ENCODE measurements at places on chromosomes 1 and 21. TPM values are rescaled to one million over a fixed set of nuclear protein-coding genes. Genes with fewer than 3 reads are reported as not detected.

DNA sequence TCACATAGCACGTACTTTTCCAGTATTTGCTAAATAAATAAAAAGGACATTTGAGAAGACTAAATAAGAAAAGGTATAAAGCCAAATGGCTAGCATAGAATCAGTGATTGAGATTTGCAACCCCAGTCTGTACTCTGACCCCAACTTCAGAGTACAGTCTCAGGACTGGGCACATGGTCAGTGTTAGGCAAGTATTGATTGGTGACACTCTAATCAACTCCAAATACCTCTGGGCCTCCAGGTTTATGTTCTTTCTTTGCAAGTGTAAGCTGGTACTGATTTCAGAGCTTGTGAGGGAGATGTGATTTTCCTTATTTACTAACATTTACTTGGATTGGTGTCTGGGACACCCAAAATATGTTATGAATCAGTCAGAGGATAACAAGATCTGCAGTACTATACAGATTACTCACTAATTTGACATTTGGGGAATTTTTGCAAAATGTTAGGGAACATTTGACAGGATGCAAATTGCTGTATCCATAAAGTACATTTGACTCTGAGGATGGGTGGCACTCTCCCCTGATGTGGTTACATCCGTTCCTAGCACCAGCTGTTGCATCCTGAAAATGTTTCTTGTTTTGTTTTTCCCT is 34.2 kb downstream of the LMO4 start:
- DNase-seq, result no peak

DNA sequence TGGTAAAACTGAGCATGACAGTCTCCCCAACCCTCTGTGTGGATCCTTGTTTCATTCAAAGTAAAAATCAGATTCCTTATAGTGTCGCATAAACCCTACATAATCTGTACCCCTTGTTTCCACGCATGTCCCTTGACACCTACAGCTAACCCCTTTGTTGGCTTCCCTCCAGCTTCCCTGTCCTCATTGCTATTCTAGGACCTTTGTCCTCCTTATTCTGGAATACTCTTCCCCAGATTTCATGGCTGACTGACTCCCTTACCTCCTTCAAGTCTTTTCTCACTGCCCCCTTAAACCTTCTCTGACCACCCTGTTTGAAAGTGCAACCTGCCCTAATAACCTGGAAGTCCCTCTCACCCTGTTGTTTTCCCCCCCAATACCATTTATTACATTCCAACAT is 4.0 kb downstream of the RNF11 start:
- DNase-seq, result no peak

FAM151A gene
- total RNA-seq, result not detected

- DNase-seq, result no peak
Measured at GRCh38 chr1:84632137-84632536, 57.9 kb upstream of the CTBS start.

MEGF6 gene
- total RNA-seq, result 5.1 TPM

GRCh38 chr1:154448331-154448811 is 43.2 kb downstream of the IL6R start:
- no peak for DNase-seq

DNA sequence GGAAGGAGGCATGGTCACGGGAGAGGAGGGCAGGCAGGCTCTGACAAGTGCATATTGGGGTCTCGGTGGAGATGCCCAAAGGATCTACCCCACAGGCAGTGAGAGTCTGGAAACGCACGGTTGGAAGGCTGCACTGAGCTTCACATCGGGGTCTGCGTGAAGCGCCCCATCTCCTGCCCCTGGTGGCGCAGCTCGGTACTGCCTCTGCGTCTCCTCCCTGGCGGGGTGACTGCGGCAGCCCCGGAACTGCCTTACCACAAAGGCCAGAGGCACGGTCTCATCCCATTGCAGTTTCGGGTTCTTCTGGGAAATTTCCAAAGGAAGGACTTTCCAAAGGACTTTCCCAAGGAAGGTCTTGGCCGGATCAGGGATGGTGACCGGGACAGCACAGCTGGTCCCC is 69.2 kb upstream of the AJAP1 start:
- peak; percentile 7 for DNase-seq

DNA sequence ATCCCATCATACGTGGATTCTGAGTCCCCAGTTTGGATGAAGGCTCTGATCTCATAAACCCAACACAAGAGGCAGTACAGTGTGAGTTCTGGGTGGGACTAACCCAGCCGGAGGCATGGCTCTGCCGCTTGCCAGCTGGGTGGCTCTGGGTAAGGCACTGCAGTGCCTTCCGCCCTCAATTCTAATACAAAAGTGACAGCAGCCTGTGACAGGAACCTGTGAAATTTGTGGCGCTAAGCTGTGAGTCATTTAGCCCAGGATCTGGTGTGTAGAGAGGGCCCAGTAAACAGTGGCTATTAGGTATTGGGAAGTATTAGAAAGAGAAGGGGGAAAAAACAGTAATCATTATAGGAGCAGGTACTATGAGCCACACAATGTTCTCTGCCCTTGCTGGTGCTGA is 23.3 kb downstream of the HSPG2 start:
- no peak for DNase-seq

DNA sequence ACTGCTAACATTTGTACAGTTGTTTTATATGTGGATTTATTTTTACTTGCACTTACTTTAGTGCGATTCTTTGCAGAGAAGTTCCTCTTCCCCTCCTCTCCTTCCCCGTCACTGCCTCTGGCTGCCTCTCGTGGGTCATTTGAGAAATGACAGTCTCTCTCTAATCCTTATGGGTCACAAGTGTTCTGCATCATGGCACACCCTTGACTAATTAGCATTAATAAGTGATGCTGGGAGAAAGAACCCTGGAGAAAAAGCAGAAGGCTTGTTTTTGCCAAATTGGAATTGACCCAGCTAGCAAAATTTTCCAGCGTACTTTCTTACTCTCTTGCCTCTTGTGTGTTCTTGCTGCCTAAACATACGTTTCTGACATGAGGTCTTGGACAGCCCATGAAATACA is 301.2 kb downstream of the DUSP10 start:
- peak; percentile 54 for DNase-seq

- no peak for DNase-seq
Measured at GRCh38 chr1:83932281-83932680, 66.7 kb downstream of the TTLL7 start.

GRCh38 chr1:181858135-181858534 is 203.4 kb downstream of the ZNF648 start:
- no peak for DNase-seq

DNA sequence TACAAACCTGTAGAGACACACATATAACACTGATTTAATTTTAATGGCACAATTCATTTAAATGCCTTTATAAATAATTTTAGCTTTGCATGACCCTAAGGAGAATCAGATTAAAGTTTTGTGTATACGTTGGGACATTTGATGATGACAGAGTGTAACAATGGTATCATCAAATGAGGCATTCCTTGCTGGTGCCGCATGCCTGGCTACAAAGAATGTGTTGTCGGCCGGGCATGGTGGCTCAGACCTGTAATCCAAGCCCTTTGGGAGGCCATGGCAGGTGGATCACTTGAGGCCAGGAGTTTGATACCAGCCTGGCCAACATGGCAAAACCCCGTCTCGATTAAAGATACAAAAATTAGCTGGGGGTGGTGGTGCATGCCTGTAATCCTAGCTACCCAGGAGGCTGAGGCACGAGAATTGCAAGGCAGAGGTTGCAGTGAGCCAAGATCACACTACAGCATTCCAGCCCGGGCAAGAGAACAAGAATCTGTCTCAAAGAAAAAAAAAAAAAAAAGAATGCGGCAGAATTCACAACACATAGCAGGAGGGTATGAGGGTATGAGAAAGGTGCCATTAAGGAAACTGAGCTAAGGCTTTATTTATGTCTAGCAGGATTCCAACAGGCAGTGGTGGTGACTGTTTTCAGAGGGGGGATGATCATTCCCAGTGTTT is 58.9 kb downstream of the PTPN14 start:
- no peak for DNase-seq

GRCh38 chr1:218642033-218642948 is 297.2 kb downstream of the TGFB2 start:
- DNase-seq, result no peak

ACTL8 gene
- 0.46 TPM for total RNA-seq

- no peak for DNase-seq
Measured at GRCh38 chr1:110161849-110162248, 11.6 kb downstream of the SLC6A17 start.

GRCh38 chr1:6686294-6686693 is 15.3 kb downstream of the DNAJC11 start:
- DNase-seq, result no peak

- DNase-seq, result no peak
Measured at GRCh38 chr1:56872597-56872996, 18.0 kb downstream of the C8A start.

DNA sequence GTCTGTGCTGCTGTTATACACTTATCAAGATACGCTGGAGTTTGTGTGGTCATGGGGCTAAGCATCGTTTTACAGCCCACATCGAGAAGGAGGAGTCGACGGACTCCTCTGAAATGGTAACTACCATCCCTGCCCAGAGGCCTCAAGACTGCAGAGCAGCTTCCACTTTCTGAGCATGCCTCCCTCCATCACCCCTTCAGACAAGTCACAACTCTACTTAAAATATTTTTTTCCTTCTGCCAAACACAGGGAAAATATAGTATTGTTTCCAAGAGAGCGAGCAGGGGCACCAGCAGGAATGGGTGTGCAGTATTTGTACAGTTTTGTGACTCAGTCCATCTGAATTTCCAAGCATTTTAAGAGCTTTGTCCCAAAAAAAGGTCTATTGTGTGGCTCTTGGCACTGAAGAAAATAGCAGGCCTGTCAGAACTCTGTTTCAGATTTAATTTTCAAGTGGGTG is 14.1 kb downstream of the EVA1C start:
- DNase-seq, result peak; percentile 23

LAD1 gene
- 0.06 TPM for total RNA-seq

- no peak for DNase-seq
Measured at GRCh38 chr1:43156026-43156425, 16.1 kb downstream of the EBNA1BP2 start.

GRCh38 chr21:44537930-44538911 is 1.8 kb downstream of the KRTAP10-1 start:
- peak; percentile 1 for DNase-seq

PSRC1 gene
- 129 TPM for total RNA-seq

NEGR1 gene
- total RNA-seq, result 16.3 TPM

GRCh38 chr21:32817208-32817607 is 45.7 kb upstream of the PAXBP1 start:
- DNase-seq, result no peak

DNA sequence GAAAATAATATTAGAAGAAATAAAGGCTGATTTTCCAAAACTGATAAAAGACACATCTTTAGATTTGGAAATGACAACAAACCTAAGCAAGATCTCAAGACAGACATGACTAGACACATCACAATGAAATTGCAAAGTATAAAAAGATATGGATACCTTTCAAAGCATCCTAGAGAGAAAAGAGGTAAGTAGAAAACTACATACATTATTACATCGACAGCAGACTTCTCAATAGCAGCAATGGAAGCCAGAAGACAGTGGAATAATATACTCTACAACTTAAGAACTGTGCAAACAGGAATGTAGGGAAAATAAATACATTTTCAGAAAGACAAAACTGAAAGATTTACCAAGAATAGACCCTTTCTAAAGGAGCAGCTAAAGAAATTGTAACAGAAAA is 50.2 kb downstream of the DENND1B start:
- DNase-seq, result peak; percentile 3

RAB3B gene
- total RNA-seq, result 2.2 TPM

- DNase-seq, result no peak
Measured at GRCh38 chr21:31886915-31887314, 14.1 kb downstream of the HUNK start.

DNA sequence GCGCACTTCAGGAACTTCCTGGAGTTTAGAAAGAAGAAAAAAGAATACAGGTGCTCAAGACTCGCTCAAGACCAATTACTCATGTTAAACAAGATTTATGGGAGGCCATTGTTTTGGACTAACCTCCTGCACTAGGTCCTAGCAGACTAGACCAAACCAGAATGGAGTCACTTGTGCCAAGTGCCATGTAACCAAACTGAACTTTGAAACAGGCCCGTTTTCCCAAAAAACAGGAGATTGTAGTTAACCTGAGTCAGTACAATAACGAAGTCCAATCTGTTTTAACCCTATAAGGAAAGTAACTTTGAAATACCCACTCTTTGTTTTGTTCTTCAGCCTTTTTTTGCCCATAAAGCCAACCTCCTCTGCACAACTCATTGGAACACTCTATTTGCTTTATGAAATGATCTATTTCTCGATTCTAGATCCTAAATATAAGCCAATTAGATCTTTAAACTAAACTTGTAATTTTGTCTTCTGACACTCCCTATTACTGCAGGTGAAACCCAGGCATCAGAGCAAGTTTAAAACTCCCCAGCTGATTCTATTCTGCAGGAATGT is 695 bp upstream of the NTPCR start:
- no peak for DNase-seq

DNA sequence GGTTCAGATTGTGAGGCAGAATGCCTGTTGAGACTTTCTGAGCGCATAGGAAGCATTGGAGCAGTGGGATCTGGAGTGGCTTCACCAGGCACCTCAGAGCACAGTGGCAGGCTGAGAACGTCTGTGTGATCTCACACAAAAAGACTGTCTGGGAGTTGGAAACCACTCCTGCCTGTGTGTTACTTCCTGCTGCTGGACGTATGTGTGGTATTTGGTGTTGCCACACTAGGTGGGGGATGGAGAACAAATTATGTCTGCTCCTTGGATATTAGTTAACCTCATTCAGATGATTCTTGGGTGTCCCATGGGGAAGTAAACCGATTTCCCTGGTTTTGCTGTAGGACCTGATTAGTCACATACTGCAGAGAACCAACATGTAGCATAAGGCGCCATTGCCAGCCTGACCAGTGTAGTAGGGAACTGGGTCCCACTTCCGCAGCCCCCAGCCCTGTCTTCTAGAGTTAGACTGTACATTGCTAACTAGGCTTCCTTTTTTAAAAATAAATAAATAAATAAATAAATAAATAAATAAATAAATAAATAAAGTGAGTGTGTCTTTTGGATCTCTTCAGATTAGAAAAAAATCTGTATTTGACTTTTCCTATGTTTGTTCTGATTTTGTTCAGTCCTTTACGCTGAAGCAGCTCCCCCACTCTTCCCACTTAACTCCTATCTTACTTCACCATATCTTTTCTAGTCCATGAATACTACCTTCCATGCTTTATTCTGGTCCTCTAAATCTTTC is 26.9 kb downstream of the UCK2 start:
- DNase-seq, result peak; percentile 86

CLCA1 gene
- total RNA-seq, result not detected

DNA sequence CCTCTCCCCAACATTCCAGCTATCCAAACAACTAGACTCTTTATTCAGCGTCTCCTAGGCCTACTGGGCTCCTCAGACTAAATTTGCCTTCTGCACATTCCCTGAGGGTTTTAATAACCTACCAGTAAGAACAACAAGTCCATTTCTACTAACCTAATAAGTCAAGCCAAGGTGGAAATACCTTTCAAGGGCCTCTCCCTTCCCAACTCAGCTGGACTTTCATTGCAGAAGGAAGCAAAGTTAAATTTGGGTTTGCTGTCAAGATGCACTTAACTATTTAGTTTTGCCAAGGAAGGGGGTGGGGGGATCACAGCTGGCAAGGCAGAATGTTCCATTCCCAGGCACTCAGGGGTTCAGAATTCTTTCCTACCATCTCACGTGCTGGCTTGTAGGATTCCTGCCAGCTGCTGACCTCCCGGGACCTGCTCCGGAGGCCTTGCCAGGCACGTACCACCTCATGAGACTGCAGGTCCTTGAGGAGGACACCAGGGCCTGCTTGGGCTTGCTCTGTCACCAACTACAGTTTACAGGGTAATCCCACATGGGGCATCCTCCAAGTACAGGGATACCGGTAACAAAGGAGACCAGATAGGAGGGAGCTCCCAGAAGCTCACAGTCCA is 29.8 kb downstream of the SLC30A1 start:
- DNase-seq, result no peak

Data from Daoy (cell line).